ENCODE measurements at places on chromosomes 7 and 10. TPM values are rescaled to one million over a fixed set of nuclear protein-coding genes. Genes with fewer than 3 reads are reported as not detected.

- H3K27me3 ChIP-seq = no peaks in the 10 kb centered on the region
- no peak for DNase-seq
- H3K4me1 ChIP-seq = peaks cover 7% of the 10 kb centered on the region
- H3K36me3 ChIP-seq = no peaks in the 10 kb centered on the region
- no peak overlapping the region for H3K4me3 ChIP-seq
These were observed 8.9 kb upstream of the CUBN start for GRCh38 chr10:17138460-17139042.

DNA sequence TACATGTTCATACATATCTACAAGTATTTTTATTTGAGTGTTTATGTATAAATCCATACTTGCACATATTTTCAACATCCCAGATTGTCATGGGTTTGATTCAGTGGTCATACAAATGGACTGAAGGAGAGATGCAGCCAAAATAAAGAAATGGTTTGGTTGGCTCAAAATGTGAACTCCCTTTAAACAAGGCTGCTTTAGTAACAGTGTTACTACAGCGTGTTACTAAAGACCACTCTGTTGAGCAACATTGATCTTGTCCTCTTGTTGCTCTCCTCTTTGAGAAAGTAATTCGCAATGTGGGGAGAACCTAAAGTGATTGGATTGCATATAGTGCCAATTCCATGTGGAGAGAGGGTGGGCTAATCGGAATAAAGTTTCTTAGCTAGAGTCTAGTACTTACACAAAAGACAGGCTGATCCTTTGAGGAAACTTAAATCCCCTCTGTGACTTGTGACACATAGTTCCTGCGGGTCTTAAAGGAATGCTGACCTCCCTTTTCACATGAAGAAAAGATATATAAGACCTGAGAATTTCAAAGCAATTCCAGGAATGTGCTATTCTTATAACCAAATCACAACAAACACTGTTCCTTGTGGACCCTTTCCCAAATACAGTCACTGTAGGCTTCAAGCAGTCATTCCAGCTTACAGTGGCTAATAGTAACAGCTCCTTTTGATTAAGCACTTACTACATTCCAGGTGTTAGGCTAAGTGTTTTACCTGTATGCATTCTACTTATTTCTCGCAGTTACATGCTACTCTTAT, 144.3 kb downstream of the FZD1 start:
- no peaks in the 10 kb centered on the region for H3K36me3 ChIP-seq
- no peak for DNase-seq
- no peaks in the 10 kb centered on the region for H3K27me3 ChIP-seq
- H3K4me3 ChIP-seq = no peak overlapping the region

DNA sequence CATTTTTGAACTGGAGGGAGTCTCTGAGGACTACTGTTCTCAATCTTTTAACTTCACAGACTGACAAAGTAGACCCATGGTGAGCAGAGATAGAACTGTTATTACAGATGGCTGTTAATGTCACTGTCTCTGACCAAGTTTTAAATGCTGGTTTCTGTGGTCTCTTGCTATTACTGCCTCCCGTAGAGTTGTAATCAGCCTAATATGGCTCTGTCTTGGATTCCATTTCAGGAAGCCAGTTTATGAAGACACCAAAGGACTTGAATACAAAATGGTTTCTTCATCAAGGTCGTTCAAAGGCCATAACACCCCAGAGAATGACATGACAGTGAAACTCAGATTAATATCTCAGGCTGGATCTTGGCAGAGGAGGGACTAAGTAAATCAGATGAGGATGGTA, 3.9 kb downstream of the SFRP4 start:
- peaks cover 8% of the 10 kb centered on the region for H3K4me1 ChIP-seq
- H3K4me3 ChIP-seq = no peak overlapping the region
- peaks cover 4% of the 10 kb centered on the region for H3K27me3 ChIP-seq
- DNase-seq = no peak

- no peaks in the 10 kb centered on the region for H3K27me3 ChIP-seq
- no peak overlapping the region for H3K27ac ChIP-seq
- no peak for DNase-seq
- no peak overlapping the region for H3K4me3 ChIP-seq
These were observed 22.9 kb upstream of the CHST12 start for GRCh38 chr7:2380461-2380860.

SNX10 gene
- 24.3 TPM for polyA plus RNA-seq
